ENCODE measurements at places on chromosomes 5 and 9.

DNA sequence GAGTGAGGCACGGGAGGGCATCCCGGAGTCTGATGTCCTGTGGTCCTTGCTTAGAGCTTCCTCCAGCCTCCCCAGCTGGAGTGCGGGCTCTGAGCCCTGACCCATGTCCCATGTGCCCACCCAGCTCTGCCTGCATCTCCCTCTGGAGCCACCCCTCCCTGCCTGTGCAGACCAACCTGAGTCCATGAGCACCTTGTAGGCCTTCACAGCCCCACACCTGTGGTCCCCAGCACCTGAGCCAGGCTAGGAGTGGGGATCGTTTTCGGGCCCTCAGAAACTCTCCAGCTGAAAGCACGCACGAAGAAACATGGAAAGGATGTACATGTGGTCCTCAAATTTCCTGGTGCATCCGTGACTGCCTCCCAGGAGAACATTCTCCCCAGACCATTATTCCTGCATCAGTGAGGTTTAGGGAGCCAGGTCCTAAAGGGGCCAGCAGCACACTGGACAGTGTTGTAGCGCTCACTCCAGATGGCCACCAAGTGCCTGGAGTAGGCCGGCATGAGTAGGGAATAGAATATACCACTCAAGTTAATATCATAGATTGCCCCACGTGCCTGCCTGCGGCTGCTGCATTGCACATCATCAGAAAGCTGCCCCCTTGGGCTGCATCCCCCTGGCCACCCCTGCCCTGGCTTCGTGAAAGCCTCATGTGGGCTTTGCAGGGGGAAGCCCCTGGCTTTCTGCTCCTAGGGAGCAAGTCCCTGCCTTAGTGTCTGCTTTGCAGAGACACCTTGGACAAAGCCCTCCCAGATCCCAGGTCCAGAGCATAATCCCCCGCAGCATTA, 80.6 kb downstream of the WNK2 start:
- DNase-seq = no peak

- no peak for DNase-seq
These were observed 313.6 kb downstream of the KCTD16 start for GRCh38 chr5:144484124-144484897.

DNA sequence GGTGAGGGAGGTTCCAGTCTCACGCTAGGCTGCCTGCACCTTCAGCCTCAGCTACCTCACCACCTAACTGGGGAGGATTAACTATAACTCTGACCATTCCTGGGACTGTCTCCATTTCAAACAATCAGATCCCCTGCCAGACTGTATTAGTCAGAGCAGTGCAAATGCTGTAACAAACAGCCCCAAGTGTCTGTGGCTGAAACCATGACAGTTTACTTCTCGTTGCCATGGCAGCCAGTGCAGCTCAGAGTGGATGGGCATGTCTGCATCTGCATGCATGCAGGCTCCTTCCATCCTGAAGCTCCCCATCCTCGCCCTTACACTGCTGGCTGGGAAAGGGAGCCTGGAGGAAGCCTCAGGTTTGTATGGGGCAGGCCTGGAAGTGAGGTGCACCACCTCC, 86.7 kb downstream of the KCNIP1 start:
- no peak for DNase-seq

DNA sequence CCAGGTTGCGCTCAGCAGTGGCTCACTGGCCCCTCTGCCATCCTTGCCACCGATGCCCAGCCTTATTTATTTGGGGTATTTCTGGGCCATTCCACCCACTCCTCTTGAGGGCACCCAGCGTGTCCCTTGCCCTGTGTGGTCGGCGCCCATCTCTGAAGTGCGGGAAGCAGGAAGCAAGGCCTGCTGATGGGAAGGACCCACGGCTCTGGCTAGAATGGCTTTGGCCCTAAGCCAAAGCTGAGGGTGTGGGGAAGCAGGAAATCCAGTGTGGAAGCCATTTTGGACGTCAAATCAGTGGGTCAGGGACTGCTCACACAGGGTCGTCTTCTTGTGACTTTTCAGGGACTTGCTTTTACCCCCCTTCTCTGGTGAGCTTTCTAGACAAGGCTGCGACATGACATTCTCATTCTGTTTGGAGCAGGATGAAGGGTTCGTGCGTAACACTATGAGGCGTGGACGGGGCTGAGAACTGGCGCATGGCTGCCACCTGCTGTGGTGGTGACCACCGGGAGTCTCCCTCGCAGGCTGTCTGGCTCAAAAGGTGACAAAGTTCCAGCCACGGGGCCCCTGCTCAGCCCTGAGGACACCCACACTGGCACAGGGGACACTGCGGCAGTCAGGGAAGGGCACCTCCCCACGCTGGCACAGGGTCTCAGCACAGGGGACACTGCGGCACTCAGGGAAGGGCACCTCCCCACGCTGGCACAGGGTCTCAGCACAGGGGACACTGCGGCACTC, 50.7 kb upstream of the NKD2 start:
- DNase-seq = no peak
